ENCODE measurements at places on chromosomes 5 and 9.

DNA sequence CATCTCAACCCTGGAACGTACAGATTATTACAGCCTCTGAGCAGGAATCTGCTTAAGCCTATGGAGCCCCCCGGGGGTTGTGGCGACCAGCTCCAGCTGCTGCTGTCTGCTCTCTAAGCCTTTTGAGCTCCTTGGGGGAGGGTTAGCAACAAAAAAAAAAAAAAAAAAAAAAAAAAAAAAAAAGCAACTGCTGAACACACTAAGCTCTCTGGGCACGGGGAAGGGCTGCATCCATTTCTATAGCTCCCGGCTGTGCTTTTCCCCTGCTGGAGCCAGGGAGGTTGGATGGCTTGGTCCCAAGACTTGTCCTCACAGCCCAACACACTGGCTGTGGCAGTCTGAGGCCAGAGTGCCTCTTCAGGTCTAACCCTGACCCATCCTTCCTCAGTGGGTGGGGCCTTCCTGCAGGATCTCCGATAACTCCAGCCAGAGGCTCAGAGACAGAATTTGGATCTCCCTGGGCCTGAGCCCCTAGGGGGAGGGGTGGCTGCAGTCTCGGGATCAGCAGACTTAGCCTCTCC is 82.1 kb downstream of the FBN2 start:
- DNase-seq: no peak

- DNase-seq: no peak
These were observed 198.2 kb upstream of the PCSK5 start for GRCh38 chr9:75692309-75692708.

GRCh38 chr9:96168882-96169281 is 133.1 kb downstream of the HSD17B3 start:
- DNase-seq: no peak

- DNase-seq: no peak
These were observed 97.1 kb upstream of the IRX2 start for GRCh38 chr5:2848619-2849018.

DNA sequence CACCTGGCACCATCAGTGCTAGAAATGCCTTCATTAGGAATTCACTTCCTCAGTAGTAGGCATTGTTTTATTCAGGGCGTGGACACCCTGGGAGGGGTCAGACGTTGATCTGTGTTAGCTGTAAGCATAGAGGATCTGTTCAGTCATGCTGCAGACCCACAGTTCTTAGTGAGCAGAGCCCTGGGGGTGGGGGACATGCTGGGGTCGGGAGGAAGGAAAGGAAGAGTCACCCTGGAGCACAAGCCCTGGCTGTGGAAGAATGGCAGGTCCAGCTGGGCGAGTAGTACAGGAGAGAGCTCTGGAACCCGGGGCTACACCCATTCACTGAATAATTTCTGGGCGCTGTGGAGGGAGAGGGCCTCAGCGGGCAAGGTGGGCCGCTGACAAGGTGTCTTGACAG is 172.5 kb downstream of the FSTL4 start:
- no peak for DNase-seq

GRCh38 chr9:112403614-112404201 is 23.8 kb downstream of the HSDL2 start:
- DNase-seq: no peak

Data from NCI-H460 (cell line).